ENCODE measurements at places on chromosomes 16 and 17. TPM values are rescaled to one million over a fixed set of nuclear protein-coding genes. Genes with fewer than 3 reads are reported as not detected.

NCBP3 gene
- total RNA-seq, result 19.4 TPM

CMTM2 gene
- total RNA-seq, result not detected

GPS2 gene
- 26.1 TPM for total RNA-seq

PARN gene
- total RNA-seq, result 16.6 TPM

CDRT15L2 gene
- not detected for total RNA-seq

CHAD gene
- total RNA-seq, result not detected

TEKT5 gene
- total RNA-seq, result not detected

OR4D1 gene
- total RNA-seq, result not detected

SYCE1L gene
- 2.7 TPM for total RNA-seq

GPRC5C gene
- total RNA-seq, result 0.09 TPM

GPR139 gene
- total RNA-seq, result not detected

STX1B gene
- total RNA-seq, result under 0.01 TPM

HYDIN gene
- total RNA-seq, result not detected

SLC6A2 gene
- not detected for total RNA-seq

KCNAB3 gene
- 0.27 TPM for total RNA-seq

TPSG1 gene
- not detected for total RNA-seq

Data from endothelial cell of coronary artery (primary cell).